Breast epithelium (tissue), 4 donors: ENCODE measurements at places on chromosomes 12 and 14. TPM values are rescaled to one million over a fixed set of nuclear protein-coding genes. Genes with fewer than 3 reads are reported as not detected.

DNA sequence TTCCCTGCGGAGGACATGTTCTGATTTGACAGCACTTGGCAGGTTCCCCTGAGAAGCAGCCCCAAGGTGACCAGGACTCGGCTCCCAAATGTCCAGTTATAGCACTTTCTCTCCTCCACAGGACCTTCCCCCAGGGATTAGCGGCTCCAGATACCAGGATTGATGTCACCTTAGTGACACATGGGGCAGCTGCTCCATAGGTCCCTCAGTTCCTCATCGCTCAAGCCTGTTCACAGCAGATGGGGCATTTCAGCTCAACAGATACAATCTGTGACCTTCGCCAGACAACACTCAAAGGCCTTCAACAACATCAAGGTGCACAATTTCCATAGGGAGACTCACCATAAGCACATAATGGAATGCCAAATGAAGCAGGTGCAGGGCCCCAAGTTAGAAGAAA, 67.9 kb upstream of the ZFP36L1 start:
- DNase-seq: no peak
- H3K4me3 ChIP-seq: no peak overlapping the region
- no peaks in the 10 kb centered on the region for H3K36me3 ChIP-seq
- no peaks in the 10 kb centered on the region for H3K27me3 ChIP-seq
- no peak overlapping the region for H3K27ac ChIP-seq

DNA sequence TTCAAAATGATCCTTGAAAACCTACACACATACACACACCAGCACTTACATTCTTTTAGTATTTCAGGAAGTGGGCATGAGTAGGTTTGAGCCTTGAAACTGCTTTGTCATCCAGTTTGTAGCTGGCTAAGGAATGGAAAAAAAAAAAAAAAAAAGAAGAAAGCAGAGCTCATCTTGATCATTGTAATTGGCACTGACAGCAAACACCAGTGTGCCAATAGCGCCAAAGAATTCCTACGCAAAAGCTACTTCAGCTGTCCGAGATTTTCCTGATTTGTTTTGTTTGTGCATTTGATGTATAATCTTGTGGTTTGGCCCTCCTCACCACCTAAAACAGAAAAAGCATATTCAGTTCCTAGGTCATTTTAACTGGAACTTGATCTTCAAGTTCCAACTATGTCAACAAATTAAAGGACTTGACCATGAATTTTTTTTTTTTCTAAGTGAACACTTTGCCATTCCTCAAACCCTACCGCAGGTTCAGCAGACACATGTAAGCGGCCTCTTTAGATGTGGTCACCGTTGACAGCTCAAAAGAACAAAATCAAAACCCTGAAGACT, 57.3 kb downstream of the FLRT2 start:
- no peaks in the 10 kb centered on the region for H3K4me1 ChIP-seq
- no peak for DNase-seq
- no peaks in the 10 kb centered on the region for H3K36me3 ChIP-seq
- no peak overlapping the region for H3K4me3 ChIP-seq
- no peak overlapping the region for H3K27ac ChIP-seq

- H3K36me3 ChIP-seq: no peaks in the 10 kb centered on the region
- H3K27me3 ChIP-seq: no peaks in the 10 kb centered on the region
- H3K27ac ChIP-seq: no peak overlapping the region
- H3K4me3 ChIP-seq: no peak overlapping the region
- no peak for DNase-seq
- H3K4me1 ChIP-seq: no peaks in the 10 kb centered on the region
Observed at GRCh38 chr14:98345161-98345560, 926.8 kb downstream of the BCL11B start.

Gene AKT1
- 116 TPM for total RNA-seq

Gene AJUBA
- 3.2 TPM for total RNA-seq

DNA sequence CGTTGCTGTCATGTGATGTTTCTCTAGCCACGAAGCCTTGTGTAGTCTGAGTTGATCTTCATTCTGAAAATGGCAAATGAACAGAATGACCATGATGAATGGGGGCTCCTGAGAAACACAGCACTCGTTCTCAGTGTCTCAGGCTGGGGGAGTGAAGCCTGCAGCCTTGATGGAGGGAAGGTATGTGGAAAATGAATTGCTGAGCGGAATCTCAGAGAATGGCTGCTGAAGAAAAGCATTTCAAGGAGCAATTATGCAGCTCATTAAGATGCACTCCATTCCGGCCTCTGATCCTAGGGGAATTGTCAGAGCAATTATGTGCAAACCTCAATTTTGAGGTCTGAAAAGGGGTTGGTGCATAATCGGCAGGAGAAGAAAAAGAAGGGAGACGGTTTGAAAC, 167.1 kb downstream of the CHST11 start:
- H3K4me3 ChIP-seq: no peak overlapping the region
- no peaks in the 10 kb centered on the region for H3K27me3 ChIP-seq
- H3K27ac ChIP-seq: no peak overlapping the region
- H3K4me1 ChIP-seq: no peaks in the 10 kb centered on the region
- DNase-seq: no peak

DNA sequence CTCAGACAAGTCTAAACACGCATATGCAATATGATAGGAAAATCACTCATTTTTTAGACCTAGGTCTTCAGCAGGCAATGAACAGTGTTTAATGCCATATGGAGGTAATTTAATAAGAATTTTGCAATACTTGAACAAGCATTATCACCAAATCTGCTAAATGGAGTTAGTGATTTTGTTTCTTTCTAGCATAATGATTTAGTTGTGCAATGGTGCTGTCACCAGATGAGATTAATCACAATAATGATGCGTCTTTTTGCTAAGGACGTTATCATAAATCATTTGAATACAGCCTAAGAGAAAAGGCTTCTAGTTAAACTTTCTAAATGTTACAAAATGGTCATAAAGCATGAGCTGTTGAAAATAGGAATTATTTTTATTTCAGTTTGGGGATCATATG, 170.0 kb upstream of the SLC16A7 start:
- no peaks in the 10 kb centered on the region for H3K36me3 ChIP-seq
- H3K27ac ChIP-seq: no peak overlapping the region
- H3K4me1 ChIP-seq: no peaks in the 10 kb centered on the region
- DNase-seq: no peak
- no peaks in the 10 kb centered on the region for H3K27me3 ChIP-seq
